AML-193 (cell line): ENCODE measurements at places on chromosomes 5 and 9.

DNA sequence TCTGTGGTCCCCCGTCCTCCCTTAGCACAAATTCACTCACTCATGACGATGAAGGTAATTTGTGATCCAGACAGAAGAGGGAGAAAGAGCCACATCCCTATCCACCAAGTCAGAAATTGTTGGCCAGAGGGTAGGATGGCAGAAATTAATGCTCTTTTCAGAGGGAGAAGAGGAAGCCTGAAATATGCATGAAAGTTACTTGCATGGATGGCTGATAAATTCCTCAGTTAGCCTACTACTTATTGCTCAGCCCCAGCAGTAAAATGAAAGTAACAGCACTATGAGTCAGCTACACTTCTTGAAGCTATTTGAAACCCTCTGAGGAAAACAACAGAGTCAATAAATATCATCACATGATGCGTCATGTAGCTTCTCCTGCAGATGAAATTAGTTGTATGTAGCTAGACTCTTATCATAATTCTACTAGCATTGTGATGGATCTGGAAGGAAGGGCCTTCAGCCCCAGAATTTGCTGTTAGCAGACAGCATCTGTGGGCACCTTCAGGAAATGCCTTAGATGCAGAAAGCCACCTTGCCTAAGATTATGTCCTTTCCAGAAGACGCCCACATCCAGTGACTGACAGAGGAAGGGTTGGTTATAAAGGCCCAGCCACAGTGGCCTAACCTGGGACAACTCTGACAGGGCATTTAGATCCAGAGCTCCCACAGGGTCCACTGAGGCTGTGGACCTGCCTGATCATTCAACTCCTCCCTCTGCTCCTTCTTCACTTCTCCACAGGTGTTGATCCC lies 81.2 kb upstream of the CCDC112 start:
- DNase-seq = no peak

GRCh38 chr9:126504086-126504976 lies 109.4 kb upstream of the LMX1B start:
- no peak for DNase-seq

GRCh38 chr5:159230657-159231056 lies 21.3 kb upstream of the RNF145 start:
- no peak for DNase-seq

GRCh38 chr5:131671994-131672655 lies 37.1 kb upstream of the RAPGEF6 start:
- DNase-seq = no peak

DNA sequence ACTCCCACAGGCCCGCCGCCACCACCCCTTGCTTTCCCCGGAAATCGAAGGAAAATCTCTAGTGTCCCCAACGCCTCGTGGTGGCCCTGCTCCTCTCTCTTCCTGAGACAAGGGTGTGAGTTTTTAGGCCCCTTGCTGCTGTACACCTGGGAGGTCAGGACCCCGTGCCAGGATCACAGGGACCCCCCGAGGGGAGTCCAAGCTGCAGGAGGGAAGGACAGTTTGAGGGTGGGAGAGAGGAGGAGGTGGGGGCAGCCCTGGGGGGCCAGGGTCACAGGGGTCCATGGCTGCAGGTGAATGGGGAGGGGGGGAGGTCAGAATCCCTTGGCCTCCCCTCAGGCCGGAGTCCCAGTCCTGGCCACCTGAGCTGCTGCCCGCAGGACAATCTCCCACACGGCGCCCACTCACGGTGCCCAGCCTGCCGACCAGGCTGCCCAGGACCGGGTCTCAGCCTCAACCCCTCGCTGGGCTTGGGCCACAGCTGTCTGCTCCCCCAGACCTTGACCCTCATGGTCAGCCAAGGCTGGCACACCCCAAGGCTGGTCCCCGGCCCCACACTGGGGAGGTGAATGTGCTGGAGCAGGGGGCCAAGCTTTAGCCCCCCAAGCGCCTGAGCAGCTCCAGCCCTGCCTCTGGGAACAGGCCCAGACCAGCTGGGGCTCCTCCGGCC lies 19.9 kb downstream of the TPPP start:
- DNase-seq = no peak

DNA sequence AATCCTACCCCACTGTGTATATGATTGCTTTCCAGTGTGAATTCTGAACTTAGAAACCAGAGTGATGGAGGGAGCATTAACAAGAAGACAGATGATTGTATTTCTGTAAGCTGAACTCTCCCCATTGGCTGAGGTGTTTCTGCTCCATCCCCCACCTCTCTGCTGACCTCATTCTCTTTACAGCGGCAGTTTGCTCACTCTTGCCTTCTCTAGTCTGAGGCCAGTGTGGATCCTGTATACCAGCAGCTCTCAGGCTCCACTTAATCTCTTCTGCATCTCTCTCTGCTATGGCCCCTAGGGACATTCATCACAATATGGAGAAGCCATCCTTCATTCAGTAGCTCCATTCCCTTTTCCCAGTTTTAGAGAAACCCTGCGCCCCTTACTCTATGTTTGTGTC lies 358.8 kb downstream of the MAN2A1 start:
- no peak for DNase-seq

DNA sequence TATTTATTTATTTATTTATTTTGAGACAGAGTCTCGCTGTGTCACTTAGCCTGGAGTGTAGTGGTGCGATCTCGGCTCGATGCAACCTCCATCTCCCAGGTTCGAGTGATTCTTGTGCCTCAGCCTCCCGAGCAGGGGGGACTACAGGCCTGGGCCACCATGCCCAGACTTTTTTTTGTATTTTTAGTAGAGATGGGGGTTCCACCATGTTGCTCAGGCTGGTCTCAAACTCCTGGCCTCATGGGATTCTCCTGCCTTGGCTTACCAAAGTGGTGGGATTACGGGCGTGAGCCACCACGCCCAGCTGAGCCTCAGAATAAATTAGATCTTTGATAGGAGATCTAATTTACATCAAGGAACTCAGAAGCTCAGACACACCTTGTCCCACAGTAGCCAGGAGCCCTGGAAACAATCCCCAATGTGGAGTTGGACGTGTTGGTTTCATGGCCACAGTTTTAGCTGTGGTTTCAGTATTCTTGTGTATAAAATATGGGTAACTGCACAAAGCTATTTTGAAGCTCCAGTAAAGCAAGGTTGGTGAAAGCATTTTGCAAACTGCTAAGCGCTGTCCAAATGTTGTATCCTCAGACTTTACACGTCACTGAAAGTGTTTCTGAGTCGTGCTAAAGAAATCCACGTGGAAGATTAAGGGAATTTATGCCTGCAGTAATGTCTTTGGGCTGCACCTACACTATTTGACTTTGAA lies 3.0 kb upstream of the HNRNPAB start:
- DNase-seq = no peak

DNA sequence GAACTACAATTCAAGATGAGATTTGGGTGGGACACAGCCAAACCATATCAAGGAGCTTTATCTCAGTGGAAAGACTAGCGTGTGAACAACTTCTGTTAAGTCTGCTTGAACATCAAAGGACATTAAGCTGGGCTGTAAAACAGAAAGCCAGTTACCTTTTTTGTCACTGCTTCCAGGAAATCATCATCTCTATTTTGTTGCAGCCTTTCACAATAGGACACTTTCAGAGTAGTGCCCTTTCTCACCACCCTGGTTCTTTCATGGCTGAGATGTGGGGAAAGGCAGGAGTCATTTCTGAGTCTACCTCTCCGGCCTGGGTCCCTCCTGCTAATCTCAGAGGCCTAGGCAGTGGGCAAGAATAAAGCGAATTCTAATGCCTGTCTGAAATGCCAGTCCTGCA lies 96.2 kb upstream of the PPP1R2B start:
- no peak for DNase-seq

- DNase-seq = no peak
Observed at GRCh38 chr9:123335193-123335985, 20.6 kb upstream of the CRB2 start.

- DNase-seq = no peak
Observed at GRCh38 chr9:126398403-126399058, 71.9 kb downstream of the MVB12B start.

DNA sequence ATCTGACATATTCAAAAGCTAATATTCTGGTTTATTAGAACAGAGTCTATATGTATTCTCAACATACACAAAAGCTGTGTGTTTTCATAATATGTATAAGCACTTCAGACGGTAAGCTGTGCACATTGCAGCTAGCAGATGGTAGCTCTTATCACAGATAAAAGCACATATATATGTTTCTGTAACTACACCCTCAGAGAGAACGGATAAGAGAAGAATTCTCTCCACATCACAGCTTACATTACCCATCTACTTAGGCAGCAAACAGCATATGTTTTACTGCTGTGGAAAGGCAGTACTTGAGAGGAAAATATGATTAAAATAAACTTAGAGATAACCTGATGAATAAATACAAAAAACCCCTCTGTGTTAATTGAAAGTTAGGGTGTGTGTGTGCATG lies 450.9 kb upstream of the ZNF608 start:
- DNase-seq = no peak

DNA sequence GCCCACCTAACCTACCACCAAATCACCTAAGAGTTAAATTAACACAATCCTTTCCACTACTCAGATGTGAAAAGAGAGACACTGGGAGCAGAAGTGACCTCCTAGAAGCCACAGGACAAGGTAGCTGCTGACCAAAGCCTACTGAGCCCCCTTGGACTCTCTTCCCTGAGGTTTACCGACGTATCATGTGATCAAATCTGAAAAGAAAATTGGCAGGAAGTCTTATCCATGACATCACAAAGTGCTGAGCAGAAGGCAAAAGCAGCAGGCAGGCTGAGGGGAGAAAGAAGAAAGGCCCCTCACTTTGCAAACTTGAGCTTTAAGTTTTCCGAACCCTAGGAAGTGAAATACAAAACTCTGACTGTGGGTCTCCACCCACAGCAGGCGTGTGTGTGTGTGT lies 11.1 kb downstream of the PRELID2 start:
- no peak for DNase-seq

DNA sequence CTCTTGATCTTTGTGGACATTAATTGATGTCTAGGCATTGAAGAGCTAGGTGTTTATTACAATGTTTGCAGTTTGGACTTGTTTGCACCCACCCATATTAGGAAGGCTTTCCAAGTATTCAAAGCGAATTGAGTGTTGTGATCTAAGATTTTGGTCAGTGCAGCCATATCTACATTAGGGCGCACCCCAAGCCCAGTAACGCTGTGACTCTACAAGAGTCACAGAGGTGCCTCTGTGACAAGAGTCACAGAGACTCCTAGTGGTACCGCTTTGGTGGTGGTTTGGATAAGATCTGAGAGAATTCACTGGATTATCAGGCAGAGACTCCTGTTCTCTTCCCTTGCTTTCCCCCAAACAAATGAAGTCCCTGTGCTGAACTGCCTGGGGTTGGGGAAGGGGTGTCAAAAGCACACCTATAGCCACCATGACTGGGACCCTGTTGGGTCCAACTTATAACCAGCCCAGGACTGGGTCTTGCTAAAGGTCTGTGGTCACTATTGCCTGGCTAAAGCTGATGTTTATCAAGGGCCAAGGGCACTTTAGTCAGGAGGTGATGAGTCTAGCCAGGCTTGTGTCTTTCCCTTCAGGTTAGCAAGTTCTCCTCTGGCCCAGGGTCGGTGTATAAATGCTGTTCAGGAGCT lies 114.1 kb upstream of the RIOK2 start:
- DNase-seq = peak; percentile 31

GRCh38 chr5:115209279-115209678 lies 39.6 kb upstream of the TRIM36 start:
- DNase-seq = peak; percentile 97

- DNase-seq = no peak
Observed at GRCh38 chr9:83154087-83154736, 91.3 kb upstream of the RASEF start.

DNA sequence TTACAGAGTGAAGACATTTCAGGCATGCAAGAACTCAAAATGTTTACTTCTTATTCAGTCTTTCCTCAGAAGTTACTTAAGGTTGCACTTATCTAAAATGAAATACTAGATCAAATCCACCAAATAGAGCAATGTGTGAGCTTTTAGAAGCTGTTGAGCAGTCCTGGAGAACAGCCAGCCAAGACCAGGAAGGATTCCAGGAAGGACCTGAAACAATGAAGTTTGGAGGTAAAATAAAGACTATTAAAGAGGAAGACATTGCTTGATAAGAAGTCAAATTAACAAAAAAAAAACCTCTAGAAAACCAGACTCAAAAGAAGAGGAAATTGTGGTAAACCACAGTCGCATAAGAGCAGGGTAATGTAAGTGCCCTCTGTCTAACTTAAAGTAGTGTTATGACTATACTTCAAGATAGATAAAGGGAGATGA lies 156.2 kb upstream of the S1PR3 start:
- peak; percentile 91 for DNase-seq

DNA sequence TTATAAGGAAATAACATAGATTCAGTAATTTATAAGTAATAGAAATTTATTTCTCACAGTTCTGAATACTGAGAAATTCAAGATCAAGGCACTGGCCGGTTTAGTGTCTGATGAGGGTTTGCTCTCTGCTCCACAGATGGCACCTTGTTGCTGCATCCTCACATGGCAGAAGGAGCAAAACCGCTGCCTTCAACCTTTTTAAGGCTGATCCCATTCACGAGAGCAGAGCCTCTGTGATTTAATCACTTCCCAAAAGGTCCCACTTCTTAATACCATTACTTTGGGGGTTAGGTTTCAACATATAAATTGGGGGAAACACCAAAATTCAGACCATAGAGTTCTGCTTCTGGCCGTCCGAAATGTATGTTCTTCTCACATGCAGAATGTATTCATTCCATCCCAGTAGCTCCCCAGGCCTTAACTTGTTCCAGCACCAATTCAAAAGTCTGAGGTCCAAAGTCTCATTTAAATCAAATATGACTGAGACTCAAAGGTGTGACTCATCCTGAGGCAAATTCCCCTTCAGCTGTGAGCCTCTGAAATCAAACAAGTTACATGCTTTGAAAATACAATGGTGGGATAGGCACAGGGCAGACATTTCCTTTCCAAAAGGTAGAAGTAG lies 30.6 kb downstream of the BAAT start:
- no peak for DNase-seq

DNA sequence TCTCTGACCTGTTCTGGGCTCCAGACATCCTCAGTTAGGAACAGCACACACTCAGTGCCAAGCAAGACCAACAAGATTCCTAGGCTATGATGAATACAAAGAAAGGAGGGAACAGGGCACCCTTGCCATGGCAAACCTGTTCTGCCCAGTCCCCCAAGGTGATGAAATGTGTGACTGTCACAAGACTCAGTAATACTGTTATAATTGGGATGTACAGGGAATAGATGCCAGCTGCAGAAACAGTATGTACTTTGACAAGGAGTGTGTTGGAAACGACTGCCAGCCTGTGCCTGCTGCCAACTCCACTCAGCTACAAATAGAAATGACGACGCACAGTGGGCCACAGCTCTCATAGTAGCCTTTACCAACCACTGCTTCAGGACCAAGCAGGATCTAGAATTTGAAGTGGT lies 453.0 kb downstream of the EFNA5 start:
- DNase-seq = no peak

DNA sequence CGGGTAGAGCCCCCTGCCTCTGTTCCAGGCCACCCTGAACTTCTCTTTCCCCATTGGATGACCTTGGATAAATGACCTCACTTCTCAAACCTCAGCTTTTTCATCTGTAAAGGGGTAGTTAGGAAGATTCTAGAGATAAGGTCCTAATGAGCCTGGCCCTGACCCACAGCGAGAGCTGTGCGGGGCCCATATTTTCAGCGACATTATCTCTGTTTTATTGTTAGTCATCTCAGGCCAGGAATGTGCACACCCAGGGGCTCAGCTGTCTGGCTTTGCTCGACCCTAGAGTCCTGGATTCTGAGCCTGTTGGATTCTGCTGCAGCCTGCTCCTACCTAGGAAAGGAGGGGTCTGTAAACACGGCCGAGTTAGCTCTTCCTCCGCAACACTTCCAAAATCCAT lies 81.2 kb upstream of the LMX1B start:
- DNase-seq = no peak
